ENCODE measurements at places on chromosomes 5 and 9. TPM values are rescaled to one million over a fixed set of nuclear protein-coding genes. Genes with fewer than 3 reads are reported as not detected.

Gene FOXD4L6
- total RNA-seq: not detected

Gene MARCHF3
- total RNA-seq: 5.0 TPM

Gene GMCL2
- total RNA-seq: not detected

Gene CCDC183
- total RNA-seq: 0.32 TPM

Gene TMEM203
- 26.8 TPM for total RNA-seq

Gene EGFLAM
- 0.16 TPM for total RNA-seq

Gene ZFP2
- total RNA-seq: 2.6 TPM
